HT-29 (cell line): ENCODE measurements at places on chromosomes 7 and 10. TPM values are rescaled to one million over a fixed set of nuclear protein-coding genes. Genes with fewer than 3 reads are reported as not detected.

The PRKCQ gene
- 0.03 and 0.21 TPM in 2 replicates for total RNA-seq

The SKAP2 gene
- 12.3 and 16.3 TPM in 2 replicates for total RNA-seq

The TCF7L2 gene
- total RNA-seq, result 13.8 and 16.5 TPM in 2 replicates

The OTUD1 gene
- 2.3 and 2.4 TPM in 2 replicates for total RNA-seq
